Hindlimb muscle (tissue), 1 donor: ENCODE measurements at places on chromosomes 16 and 17. TPM values are rescaled to one million over a fixed set of nuclear protein-coding genes. Genes with fewer than 3 reads are reported as not detected.

Gene GCGR
- polyA plus RNA-seq = not detected

Gene CPNE2
- 24.8 TPM for polyA plus RNA-seq

Gene TIGD7
- polyA plus RNA-seq = 7.7 TPM

Gene NT5C3B
- polyA plus RNA-seq = 31.5 TPM

DNA sequence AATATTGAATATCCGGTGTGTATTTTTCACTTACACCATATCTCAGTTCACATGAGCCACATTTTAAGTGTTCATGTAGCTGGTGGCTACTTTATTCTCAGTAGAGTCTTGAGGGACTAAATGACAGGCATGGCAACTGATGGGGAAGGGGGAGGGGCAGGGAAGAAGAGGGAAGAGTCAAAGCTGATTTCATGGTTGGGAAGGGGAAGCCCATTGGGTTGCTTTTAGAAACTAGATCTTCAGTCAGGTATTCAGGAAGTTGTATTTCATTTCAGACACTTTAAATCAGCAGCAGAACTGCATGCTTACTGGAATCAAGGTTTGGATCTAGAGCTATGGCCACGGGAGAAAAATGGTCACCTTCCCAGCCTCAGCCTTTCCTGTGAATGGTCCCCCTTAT is 2.9 kb upstream of the WIPI1 start:
- no peak for DNase-seq

DNA sequence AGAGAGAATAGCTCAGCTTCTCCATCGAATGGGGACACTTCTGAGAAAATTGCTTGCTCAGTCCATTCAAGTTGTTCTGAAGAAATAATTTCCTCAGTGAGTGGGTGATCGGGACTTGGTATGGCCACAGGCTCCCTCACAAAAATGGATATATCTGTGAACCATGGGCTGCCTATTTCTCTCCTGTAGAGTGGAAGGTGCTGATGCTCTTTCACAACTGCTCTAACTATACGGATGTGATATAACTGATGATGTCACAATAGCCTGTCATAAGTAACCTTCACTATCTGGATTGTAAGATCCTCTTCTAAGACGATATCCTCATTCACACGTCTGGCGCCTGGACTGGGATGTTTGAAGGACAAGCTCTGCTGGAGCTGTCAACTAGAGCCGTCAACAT is 4.7 kb upstream of the CCL18 start:
- DNase-seq = no peak

GRCh38 chr17:38800237-38800760 is 943 bp upstream of the PIP4K2B start:
- DNase-seq = no peak

DNA sequence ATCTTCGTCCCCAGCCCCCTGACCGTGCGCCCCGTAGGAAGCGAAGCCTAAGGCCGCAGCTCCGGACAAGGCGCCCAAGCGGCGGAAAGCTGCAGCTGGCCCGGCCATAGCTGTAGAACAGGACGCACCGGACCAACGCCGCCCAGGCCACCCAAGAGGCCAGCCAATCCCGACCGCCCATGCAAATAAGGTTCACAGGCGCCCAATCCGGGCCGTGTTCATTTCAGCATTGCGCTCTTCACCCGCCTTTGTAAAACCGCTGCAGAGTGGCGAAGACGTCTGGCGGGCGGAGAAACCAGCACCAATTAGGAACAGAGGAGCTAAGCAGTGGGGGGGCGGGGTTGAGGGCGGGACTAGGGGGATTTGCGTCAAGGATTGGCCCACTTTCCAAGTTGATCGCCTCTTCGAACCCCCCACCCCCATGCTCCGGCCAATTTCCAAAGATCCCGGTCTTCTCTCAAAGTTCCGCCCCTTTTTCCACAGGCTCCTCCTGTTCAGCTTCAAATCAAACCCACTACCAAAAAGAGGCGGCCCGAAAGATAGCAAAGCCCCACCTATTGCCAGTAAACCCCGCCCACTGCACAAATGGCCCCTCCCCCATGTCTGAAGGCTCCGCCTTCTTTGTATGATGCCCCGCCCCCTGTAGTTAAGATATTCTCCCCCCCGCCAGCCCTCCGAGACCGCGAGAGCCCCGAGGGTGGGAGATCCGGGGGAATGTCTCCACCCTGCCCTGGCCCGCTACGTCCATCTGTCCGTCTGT is at the start of gene TMEM256:
TSS of gene TMEM256 (minus strand) at position 121 of the 760 bp plus-strand sequence. CDS start at position 108, 13 bp downstream.
- peak; percentile 99 for DNase-seq

DNA sequence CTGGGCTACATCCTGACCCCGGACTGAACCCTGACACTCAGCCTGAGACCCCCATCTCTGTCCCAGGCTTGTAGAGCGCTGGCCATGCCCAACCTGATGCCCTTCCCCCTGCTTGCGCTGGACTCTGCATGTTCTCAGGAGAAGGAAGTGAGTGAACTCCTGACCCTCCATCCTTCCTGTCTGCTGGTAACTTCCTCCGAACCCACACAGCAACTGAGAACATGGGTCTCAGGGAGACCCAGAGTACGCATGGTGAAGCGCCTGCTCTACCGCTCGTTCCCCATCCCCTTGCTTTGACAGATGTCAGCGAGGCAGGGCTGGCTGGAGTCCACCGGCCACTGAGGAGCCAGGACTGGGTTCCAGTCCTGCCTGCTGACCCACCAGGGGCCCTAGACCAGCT is 6.1 kb downstream of the CAMKK1 start:
- no peak for DNase-seq

- peak; percentile 21 for DNase-seq
These were observed 15.0 kb downstream of the TRPV1 start for GRCh38 chr17:3594051-3594800.

DNA sequence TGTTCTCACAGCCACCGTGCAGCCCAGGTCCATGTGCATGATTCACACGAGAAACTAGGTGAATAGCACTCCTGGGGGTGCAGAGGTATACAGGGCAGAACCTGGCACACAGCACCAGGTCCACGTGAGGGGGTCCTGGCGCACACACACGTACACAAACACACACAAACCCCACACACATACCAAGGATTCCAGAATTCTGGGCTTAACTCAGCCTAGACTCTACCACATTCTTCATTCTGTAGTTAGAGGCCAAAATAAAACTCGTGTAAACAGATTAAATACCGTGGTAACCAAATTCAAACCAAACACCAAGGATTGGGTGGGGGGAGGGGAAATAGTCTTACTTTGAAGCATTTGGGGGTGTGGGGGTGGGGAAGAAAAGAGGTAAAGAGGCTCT is 58.5 kb downstream of the XYLT1 start:
- no peak for DNase-seq

DNA sequence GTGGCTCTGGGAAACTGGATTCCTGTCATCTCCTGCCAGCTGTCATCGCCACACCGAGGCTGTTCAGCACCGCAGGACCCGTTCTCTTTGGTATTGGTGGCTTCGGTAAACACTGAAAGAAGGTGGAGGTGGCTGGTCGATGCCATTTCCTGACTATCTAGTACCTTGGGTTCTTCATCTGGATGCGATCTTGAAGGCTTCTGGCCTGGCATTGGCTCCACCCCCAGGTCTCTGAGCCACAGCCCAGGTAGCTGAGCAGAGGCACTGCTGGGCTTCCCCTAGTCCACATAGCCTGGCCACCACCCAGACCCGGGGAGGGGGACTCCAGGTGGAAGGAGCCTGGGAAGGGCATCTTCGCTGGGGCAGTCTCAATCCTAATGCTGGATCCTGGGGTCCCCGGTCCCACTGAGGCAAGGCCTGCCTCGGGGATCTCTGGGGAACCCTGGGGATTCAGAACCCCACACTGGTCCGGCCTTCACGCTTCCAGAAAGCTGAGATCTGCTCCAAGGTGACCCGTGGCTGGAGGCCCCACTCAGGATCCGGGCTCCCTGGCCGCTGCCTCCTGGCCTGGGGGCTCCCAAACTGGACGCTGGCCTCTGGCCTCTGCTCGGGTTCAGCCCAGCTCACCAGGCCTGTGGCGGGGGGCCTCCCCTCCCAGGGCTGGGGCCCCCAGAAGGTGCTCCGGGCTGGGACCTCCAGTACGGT is 1.8 kb downstream of the C16orf54 start:
- DNase-seq = no peak

DNA sequence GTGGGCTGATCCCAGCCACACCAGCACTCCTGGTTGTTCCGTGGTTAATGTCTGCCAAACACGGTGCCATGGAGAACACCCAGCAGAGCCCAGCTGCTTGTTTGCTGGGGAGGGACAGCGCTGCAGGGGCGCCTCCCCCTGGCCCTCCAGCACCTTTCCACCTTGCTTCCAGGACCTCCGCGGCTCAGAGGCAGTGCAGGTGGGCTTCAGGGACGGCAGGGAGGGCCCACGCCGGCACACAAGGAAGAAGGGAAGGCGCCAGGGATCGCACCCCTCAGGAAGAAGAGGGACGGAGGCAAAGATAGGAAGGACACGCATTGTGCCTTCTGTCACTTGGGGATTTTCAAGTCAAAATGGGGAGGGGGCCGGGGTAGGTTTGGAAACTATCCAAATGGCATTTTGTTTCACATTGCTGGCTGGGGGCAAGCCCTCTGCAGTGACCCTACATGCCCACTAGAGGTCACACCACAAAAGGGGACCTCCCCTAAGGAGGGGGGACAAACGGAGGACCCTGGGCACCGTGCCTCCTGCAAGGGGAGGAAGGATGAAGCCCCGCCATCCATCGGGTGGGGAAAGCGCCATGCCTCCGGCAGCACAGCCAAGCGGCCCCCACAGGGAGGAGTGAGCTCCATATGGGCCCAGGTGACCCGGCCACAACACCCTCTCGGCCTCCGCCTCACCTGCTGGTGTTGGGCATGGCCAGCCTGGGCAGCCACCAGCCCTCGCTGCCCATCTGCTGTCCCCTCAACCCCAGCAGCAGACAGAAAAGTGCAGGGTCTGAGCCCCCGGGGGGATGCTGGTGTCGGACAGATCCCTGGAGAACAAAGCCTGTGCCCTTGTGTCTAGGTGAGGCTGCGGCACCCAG is 7.5 kb upstream of the C16orf95 start:
- DNase-seq = no peak

DNA sequence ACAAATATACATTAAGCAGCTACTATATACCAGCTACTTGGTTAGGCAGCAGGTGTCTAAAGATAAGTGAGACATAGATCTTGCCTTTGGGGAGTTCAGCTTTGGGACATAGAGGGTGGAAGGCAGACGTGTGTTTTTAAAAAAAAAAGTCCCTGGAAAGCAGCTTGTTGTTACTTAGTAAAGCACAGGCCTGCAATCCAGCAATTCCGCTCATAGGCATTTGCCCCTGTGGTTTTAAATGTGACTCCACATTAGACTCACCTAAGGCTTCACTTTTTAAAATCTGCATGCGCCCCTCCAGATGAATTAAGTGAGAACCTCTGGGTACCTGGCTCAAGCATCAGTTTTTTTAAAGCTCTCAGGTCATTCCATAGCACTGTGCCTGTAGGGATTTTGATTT is 7.2 kb upstream of the MLYCD start:
- no peak for DNase-seq

- no peak for DNase-seq
These were observed 2.5 kb downstream of the PRAC2 start for GRCh38 chr17:48725288-48726064.

DNA sequence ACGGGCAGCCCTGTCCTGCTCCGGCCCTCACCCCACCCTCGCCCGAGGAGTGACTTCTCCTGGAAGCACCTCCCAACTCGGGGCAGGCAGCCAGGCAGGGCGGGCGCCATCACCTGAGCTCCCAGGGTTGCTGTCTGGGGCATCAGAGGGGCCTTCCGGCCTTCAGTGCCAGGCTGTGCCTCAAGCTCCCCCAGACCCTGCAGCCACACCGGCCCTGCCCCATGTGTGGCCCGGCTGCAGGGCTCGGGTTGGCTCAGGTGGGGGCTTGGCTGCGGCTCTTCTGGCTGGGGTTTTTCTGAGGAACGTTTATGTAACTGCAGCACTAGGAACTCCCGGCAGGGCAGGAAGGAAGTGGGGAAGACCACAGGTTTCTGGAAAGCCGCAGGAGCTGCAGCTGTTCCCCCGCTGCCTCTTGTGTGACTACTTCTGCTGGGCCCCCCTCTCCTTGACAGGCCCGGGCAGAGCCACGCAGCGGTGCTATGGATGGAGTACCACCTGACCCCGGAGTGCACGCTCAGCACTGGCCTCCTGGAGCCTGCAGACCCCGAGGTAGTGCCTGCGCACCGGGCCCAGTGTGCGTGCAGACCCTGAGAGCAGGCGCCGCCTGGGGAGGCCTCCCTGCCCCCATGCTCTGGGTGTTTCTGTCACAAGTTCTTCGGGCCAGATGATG is 45.6 kb downstream of the PRMT7 start:
- DNase-seq = no peak

GRCh38 chr16:68324780-68325357 is 14.1 kb downstream of the PRMT7 start:
- DNase-seq = no peak

DNA sequence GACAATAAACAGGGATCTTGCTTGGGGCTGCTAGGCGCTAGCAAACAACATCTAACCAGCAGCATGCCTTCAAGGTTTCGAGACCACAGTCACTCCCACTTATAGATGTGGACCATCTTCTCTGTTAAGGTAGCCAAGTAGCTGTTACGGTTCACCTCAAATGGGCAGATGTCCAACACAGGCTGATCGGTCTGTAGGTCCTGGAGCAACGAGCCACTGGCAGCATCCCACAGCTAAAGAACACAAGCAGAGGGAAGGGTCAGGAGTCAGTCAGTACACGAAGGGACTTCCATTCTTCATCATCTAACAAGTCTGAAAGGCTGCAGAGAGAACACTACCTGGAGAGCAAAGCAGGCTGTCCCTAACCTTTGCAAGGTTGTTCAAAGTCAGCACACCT is 16.9 kb upstream of the GLG1 start:
- no peak for DNase-seq

- DNase-seq = no peak
These were observed 52.7 kb upstream of the LHX1 start for GRCh38 chr17:36884495-36885152.

- peak; percentile 26 for DNase-seq
These were observed 794 bp upstream of the CPNE7 start for GRCh38 chr16:89574681-89575246.

GRCh38 chr17:8881606-8882005 is 14.1 kb upstream of the PIK3R6 start:
- no peak for DNase-seq

DNA sequence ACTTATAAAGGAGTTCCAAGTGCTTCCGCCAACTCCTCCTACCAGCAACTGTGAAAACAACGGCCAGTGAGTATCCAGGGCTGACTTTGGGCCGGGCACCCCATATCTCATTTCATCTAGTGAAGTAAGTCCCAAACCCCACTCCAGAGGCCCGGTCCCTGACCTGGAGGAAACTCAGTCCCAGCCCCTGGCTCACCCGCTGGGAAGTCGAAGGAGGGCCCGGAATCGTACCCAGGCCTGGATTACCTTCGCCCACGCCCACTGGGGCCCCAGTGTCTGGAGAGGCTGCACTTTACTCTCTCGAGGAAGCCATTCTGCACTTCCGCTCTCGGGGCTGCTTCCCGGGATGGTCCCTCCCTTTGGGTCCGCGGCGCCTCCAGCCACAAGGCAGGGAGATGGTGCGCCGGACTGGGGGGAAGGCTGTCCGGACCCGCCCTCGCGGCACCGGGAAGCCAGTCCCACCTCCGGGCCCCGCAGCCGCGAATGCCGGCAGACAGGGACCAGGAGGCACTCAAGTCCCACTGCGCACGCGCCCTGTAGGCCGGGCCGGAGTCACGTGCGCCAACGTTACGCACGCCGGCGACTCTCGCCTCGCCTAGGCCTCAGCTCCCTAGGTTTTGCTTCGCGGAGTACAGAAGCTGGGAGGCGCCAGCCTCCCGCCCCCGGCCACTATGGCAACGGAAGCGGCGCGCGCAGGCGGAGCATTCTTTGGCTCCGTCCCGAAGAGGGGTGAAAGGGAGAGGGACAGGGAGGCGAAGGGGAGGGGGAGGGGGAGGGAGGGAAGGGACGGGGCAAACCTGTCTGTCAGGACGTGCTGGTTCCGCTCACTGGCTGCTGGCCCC is at the start of gene CMTR2:
TSS of gene CMTR2 (minus strand) at position 513 of the 842 bp plus-strand sequence. CDS start 3,482 bp downstream, outside the sequence.
- DNase-seq = peak; percentile 96

GRCh38 chr16:24088767-24089166 is 167.4 kb upstream of the CACNG3 start:
- no peak for DNase-seq

- no peak for DNase-seq
These were observed 30.9 kb downstream of the GLG1 start for GRCh38 chr16:74575807-74576643.
